Substantia nigra (tissue), 51 donors: ENCODE measurements at places on chromosomes 7 and 10.

GRCh38 chr7:279821-280220 is 10.1 kb upstream of the FOXL3 start:
- DNase-seq, result no peak

GRCh38 chr7:137345799-137346449 is 2.4 kb upstream of the PTN start:
- no peak for DNase-seq

GRCh38 chr10:74445493-74445892 is 294.5 kb downstream of the ADK start:
- no peak for DNase-seq

GRCh38 chr10:35259769-35260397 is 76.4 kb upstream of the CCNY start:
- DNase-seq, result no peak

DNA sequence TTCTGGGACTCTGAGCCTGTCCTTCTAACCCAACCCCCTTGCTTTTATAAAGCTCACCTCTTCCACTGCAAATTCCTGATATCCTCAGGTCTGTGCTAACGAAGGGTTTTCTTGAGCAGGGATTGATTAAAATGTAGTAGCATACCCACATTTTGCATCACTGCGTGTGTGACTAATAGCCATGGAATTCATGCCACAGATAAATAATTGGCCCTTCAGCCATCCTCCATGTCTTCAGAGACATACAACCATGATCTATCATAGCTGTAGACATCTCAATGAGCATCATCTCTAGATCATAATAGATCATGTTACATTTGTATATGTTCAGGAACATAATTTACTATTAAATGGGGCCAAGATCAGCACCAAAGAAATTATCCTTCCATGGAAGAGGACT is 990.3 kb downstream of the KCNMA1 start:
- DNase-seq, result no peak

GRCh38 chr7:39838326-39838725 is 111.7 kb upstream of the CDK13 start:
- DNase-seq, result no peak

DNA sequence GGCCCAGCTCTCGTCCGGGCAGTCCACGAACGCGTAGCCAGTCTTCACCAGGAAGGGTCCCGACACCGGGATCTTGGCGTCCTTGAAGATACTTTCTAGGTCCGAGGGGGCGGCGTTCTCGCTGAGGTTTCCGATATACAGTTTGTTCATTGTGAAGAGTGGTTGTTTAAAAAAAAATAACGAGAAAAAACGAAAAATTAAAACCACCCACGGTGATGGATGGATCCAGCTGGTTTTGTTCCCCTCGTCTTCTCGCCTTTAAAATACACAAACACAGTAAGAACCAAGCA is 385 bp downstream of the IGF2BP3 start:
- no peak for DNase-seq

- no peak for DNase-seq
Measured at GRCh38 chr7:50775836-50776235, 6.9 kb downstream of the GRB10 start.

DNA sequence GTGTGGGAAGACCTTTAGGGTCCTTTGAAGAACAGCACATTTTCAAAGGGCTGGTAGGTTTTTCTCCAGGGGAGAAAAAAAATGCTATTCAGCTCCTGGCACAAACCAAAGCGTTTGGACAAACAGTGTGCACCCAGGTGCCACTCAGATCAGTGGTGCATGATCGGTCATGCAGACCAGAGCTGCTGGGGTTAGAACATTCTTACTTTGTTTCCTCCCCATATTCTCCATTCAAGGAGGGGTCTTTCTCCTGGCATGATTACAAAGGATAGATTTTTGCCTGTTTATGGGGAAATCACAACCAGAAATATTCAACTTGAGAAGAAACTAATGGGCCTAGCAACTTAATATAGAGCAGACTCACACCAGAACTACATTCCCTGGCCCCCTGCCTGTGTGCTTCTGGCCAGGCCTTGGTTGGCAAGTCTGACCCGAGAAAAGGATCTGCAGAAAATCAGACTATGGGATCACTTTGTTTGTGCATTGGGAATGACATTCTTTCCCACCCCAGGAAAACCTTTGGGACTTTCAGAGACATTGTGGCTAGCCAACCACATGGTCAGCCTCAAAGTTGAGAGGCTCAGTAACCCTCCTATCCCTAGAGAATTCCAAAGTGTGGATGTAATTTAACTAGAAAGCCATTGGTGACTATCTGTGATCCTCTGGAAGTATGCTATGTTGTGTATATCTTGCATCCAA is 82.3 kb upstream of the FGL2 start:
- no peak for DNase-seq

DNA sequence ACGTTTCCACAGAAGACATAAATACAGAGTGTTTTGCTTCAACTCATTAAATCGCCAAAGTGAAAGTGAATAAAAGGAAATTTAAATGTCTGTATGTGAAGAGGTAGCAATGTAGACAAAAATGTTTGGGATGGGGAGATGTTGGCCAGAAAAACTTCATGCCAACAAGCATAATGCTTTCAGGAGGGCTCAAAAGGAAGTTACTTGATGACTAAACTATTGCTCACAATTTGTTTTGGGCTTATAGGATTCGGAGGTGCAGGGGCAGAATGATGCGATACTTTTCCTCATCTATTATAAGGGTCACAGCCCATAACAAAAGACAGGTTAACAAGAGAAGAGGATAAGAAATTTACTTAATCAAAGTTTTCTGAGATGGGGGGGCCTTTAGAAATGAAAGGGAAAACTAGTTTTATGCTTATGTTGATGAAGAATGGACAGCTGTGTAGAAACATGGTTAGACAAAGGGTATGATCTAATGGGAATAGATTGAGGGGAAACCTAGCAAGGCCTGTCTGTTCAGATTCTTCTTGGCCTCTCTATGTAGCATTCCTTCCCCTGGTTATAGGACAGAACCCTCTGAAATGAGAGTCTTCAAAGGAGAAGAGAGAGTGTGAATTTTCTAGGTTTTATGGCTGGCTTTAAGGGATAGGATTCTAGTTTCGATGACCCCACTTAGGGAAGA is 898.6 kb downstream of the LRMDA start:
- DNase-seq, result no peak

DNA sequence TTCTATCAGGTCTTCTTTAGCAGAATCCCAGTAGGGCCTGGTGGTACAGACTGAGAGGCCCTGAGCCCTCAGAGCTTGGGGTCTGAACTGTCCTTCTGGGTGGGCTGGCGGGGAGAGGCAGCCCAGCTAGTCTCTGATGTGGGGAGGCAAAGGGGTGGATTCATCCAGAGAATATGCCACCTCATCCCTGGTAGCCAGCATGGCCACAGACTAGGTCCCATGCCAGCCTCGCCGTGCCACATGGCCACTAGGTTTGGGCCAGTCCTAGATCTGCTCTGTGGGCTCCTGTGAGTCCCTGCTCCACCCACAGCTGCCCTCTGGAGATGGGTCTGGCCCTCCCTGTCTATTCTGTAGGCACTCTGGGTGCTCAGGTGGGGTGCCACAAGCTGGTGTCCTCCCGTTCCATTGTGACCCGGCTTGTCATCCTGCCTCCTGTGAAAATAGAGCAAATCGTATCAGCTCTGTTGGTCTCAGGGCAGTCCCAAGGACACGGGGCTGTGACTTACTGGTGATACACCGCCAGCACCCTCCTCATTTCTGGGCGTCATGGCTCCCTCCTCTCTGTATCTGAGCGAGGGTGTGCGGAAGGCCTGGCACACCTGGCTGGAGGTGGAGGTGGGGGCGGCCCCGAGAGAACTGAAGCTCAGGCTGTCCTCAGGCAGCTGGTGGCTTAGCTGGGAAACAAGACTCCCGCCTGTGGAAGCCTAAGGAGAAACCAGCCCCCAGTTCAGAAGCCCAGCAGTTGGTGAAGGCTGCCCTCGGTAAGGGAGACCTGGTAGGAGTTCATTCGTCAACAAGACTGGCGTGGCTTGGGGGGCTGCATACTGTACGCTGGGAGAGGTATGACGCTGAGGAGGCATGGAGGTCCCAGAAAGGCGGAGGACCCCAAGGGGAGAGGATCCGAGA is 33.3 kb downstream of the UNC5B start:
- DNase-seq, result no peak

GRCh38 chr10:34223658-34224057 is 591.4 kb downstream of the PARD3 start:
- no peak for DNase-seq

- DNase-seq, result no peak
Measured at GRCh38 chr10:59945590-59945989, 39.2 kb upstream of the CCDC6 start.

DNA sequence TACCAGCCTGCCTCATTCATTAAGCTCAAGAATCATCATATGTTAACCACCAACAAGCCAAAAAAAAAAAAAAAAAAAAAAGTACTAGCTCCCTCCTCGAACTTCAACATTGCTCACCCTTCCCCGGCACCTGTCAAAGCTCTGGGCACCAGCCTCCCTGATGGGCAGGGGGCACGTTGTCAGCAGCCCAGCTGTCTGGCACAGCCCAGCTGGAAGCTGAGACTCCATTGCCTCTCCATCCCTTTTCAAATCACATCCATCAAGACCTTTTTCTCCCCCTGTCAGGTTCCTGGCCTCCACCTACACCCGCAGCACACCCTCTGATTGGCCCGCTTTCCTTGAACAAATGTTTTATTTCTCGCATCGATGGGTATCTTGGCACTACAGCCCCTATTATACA is 913.3 kb upstream of the AUTS2 start:
- no peak for DNase-seq

DNA sequence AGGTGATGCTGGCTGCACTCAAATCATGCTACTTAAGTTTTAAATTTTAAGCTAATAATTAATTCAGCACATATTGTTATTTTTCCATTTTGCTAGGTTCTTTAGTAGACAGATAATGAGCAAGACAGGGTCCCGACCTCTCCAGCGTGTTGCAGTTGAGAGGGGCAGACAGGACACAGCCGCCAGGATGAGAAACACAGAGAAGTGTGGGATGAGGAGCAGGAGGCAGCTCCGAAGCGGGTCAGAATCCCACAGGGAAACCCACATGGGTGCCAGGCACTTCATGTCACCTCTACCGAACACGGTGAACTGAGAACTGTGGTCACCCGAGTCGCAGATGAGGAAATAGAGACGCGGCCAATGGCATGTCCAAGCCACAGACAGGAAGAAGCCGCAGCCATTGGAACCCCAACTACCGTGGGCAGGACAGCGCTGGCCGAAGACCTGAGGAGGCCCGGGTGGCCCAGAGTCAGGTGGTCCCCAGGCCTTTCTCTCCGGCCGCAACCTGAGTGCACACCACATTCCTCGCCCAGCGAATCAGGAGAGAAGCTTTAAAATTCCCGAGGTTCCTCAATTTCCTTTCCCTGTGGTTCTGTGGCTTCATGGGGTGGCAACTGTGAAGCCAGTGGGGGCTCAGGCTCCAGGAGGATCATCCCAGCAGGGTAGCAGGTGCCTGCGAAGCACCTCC is 213.0 kb downstream of the DNAJB6 start:
- no peak for DNase-seq

GRCh38 chr7:155456738-155457543 is 988 bp upstream of the EN2 start:
- peak; percentile 38 for DNase-seq

GRCh38 chr10:132324186-132324585 is 7.8 kb upstream of the LRRC27 start:
- DNase-seq, result no peak

DNA sequence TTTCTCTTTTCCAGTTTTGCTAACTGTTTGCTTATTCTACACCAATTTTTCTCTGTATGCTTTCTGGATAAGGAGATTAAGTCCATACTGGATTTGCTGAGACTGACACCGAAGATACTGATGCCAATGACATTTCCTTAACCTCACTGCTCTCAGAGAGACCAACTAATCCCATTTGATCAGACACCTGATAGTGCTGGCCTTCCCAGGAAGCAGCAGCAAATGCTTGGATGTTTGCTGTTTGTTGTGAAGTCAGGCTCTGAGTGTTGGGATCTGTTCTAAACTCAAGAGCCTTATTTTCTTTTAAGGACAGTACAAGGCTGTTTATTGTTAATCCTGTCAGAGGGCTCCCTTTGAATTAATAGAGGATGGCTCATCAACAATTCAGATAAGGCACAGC is 143.3 kb downstream of the ANK3 start:
- no peak for DNase-seq

DNA sequence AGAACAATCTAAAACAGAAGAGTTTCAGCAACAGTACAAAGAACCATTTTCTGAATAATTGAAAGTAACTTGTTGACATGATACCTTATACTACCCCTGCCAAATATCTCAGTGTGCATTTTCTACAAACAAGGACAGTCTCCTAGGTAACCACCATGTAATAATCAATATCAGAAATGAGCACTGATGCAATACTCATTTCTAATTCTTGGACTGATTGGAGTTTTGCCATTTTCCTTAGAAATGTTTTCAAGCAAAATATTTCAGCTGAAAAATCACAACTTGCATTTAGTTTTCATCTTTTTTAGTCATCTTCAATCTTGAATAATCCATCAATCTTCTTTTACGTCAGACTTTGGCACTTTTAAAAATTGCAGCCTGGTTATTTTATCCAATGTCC is 420.2 kb downstream of the CDC14C start:
- no peak for DNase-seq

GRCh38 chr7:154915600-154915999 is 87.3 kb downstream of the PAXIP1 start:
- DNase-seq, result no peak

DNA sequence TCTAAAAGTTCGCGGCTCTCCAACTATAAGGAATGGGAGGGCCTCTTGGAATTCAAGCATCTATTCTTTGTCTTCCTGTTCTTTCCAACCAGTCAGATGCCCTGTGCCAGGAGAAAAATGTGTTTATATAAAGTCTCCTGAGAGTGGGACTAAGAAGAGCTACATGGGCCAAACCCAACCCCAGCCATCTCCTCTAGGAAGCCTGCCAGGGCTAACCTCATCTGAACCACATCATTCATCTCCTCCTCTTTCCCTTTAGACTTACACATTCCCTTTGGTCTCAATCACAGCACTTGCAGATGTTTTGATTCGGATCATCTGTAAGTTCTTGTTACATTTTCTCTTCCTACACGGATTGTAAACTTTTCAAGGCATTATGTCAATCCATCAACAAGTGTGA is 62.6 kb downstream of the DOCK4 start:
- no peak for DNase-seq

DNA sequence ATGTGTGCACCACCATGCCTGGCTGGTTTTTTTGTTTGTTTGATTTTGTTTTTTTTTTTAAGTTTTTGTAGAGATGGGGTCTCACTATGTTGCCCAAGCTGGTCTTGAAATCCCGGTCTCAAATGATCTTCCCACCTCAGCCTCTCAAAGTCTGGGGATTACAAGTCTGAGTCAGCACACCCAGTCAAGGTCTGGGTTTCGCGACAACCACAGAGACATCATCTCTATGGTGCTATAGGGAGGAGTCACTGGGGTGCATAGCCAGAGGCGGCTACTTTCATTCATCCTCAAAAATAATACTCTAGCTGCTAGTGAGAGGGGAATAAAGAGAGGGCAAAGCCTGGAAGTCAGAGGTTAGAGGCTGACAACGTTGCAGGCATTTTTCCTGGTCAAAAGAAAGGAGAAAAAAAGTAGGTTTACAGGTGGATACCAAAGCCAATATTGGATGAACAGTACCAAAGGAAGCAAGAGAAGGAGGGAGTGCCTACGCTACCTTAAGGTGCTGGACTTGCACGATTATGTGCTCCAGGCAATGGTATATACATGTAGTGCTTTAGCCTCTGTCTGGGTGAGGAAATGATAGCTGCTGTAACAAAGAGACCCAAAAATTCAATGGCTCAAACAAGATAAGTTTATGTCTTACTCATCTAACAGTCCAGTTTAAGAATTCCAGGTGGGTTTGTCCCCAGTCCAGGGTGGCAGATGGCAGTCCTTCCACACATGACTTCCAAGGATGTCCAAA is 178.3 kb downstream of the SKIDA1 start:
- no peak for DNase-seq
